ENCODE measurements at places on chromosomes 5 and 9.

- peak; percentile 19 for DNase-seq
Observed at GRCh38 chr9:36461323-36461722, 61.3 kb upstream of the RNF38 start.

DNA sequence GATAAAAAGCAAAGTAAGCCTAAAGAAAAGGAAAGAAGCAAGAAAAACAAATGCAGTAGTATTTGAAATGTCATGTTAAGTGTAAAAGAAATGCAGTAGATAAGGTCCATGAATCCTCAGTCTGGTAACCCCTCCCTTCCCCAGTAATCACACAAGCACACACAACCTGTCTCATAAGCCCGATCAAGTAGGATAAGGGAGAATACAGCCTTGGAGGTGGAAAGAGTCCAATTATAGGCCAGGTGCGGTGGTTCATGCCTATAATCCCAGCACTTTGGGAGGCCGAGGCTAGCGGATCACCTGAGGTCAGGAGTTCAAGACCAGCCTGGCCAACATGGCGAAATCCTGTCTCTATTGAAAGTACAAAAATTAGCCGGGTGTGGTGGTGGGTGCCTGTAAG lies 117.9 kb downstream of the GADD45G start:
- no peak for DNase-seq

DNA sequence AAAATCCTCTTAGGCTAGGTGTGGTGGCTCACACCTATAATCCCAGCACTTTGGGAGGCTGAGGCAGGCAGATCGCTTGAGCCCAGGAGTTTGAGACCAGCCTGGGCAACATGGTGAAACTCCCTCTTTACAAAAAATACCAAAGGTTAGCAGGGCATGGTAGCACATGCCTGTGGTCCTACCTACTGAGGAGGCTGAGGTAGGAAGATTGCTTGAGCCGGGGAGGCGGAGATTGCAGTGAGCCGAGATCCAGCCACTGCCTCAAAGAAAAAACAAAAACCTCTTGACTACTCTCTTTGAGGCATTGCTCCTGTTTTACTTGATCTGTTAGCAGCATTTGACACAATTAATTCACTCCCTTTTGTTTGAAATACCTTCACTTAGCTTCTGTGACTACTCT lies 20.7 kb downstream of the KIF2A start:
- no peak for DNase-seq

DNA sequence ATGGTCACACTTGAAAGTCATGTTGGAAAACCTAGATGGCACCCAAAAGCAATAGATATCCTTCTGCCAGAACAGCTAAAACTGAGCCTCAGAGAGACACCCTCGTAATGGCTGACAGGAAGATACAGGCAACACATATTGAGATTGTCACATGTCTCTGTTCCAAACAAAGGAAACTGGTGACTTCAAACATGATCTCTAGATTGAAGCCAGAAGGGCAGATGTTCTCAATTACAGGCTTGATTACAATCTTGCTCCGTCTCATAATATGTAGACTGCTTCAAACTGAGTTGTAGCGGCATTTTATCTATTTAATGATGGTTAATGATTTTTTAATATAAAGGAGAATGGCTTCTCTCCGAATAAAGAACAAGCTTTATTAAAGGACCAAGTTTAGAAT lies 774.3 kb downstream of the KCTD16 start:
- DNase-seq, result peak; percentile 2

DNA sequence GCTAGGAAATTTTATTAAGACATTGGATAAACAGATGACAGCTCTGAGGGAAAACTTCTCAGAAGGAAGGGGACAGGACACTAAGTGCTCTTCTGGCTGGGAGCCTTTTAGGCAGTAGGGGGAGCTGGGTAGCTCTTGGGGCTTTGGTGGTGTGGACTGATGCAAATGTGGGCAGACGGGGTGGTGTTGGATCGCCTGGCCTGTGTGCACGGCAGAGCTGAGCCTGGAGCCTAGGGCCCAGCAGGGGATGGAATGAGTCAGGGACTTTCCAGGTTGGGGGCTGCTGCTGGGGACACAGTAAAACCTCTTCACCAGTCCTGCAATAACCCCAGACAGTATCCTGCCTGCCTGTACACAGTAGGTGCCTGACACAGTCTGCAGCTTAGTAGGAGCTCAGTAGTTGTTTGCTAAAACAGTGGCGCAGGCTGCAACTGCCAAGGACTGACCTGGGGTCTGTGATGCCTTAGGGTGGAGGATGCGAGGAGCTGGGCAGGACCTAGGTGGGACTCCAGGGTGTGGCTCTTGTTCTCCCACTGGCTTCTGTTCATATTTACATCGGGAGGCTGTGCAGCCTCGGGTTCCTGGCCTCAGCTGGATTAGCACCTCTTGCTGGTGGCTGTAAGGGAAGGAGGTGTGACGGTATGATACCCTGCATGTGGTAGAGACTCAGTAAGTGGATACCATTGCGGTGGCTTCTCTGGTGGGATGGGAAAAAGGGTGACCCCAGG lies 83.8 kb downstream of the DAB2IP start:
- DNase-seq, result peak; percentile 70

DNA sequence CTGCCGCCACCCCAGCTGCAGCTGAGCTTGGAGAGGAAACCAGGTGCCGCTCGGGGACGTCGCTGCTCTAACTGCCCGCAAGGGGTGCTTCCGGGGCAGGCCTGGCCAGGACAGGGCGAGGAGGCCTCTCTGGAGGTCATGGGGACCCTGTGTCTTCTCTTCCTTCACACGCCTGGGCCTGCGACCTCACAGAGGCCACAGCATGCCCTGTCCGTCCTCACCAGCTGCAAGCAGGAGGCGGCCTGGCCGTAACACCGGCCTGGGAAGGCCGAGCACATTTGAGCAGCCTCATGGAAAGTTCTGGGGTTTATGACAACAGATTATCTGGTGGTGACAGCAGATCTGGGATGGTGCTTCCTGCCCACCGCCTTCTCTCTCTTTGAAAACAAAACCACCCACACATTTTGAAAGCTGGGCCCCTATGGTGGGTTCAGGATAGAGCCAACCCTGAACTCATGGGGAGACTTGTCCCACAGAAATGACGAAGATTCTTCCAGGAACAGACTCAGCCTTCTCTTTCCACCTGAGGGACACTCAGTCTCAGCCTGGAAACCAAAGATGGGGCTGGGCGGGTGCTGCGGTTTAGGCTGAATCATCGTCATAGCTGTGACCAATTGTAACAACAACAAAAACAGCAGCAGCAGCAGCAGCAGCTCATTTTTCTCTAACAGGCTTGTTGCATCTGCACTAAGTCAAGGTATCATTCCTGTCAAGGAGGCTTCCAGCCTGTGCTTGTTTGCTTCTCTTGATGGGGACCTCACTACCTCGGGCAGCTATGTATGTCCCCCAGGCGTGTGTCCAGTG lies 99.6 kb upstream of the RAPGEF1 start:
- peak; percentile 72 for DNase-seq

GRCh38 chr9:35162605-35163315 lies 951 bp downstream of the UNC13B start:
- DNase-seq, result no peak

DNA sequence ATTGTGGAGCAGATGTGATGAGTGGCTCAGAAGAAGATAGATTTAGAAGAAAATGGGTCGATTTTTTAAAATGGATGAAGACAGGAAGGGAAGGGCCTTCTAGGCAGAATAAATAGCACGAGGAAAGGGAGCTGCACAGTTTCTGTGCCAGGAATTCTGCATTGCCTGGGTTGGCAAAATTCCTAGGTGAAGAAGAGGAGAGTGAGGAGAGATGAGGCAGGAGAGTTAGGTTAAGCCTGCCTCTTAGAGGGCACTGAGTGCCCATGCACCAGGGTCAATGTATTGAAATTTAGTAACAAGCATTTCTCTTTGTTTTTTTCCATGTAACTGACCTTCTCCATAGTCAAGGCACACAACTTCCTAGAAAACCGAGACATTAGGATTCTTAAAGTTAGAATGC lies 159.5 kb downstream of the YTHDC2 start:
- no peak for DNase-seq

DNA sequence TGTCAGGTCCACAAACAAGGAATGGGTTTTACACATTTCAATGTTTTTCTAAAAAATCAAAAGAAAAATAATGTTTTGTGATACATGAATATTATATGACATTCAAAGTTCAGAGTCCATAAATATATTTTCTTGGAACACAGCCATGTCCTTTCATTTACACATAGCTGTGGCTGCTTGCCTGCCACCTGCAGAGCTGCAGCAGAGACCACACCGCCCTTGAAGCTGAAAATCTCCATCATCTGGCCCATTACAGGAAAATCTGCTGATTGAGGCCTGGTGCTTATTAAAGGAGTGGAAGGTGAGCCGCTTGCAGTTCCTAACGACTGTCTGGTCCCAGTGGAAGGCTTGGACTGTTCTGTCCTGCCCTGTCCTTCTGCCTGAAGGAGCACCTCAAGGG lies 232.6 kb upstream of the ADAMTS16 start:
- no peak for DNase-seq

- no peak for DNase-seq
Observed at GRCh38 chr9:114012126-114012525, 66.0 kb downstream of the AMBP start.

- DNase-seq, result no peak
Observed at GRCh38 chr9:27766073-27766835, 193.0 kb upstream of the C9orf72 start.

GRCh38 chr9:92035146-92035545 lies 80.1 kb downstream of the SPTLC1 start:
- peak; percentile 72 for DNase-seq

DNA sequence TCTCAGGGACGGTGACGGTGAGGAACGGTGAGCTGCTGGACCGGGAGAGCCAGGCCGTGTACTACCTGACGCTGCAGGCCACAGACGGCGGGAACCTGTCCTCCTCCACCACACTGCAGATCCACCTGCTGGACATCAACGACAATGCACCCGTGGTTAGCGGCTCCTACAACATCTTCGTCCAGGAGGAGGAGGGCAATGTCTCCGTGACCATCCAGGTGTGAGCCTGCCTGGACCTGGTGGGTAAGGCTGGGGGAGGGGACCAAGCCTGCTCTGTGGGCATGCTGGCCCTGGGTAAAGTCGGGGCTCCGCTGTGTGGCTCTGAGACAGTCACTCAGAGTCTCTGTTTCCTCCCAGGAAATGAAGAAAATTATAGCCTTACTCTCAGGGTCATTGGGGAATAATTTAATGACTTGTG lies 29.3 kb downstream of the CDHR2 start:
- peak; percentile 69 for DNase-seq

All from foreskin fibroblast (primary cell).